Spinal cord (tissue), 10 donors: ENCODE measurements at places on chromosomes 12 and 14. TPM values are rescaled to one million over a fixed set of nuclear protein-coding genes. Genes with fewer than 3 reads are reported as not detected.

- no peak for DNase-seq
These were observed 1.7 kb downstream of the USP44 start for GRCh38 chr12:95549392-95550084.

- DNase-seq: no peak
These were observed 108.8 kb downstream of the DAAM1 start for GRCh38 chr14:59297071-59297776.

HOXC10 gene
- 9.2 TPM for total RNA-seq

GRCh38 chr14:104610749-104611310, 6.3 kb upstream of the TMEM179 start:
- no peak for DNase-seq

PTPN6 gene
- 9.3 TPM for total RNA-seq
